ENCODE measurements at places on chromosomes 7 and 10.

DNA sequence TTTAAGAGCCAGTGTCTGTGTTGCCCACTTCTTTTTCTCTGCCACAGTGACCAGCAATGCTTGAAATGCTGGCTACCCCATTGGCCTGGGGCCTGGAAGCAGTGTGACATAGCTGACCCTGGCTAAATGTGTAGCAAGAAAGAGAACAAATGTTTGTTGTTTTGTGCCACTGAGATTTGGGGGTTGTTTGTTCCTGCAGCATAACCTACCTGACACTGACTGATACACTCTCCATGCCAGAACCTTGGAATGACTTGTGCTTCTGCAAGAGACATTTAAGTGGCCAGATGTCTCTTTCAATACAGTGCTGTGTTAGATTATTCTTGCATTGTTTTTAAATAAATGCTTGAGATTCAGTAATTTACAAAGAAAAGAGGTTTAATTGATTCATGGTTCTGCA, 411.5 kb downstream of the TYW1 start:
- no peak for DNase-seq

- no peak for DNase-seq
Observed at GRCh38 chr7:9498303-9498702, 1064.9 kb downstream of the NXPH1 start.

DNA sequence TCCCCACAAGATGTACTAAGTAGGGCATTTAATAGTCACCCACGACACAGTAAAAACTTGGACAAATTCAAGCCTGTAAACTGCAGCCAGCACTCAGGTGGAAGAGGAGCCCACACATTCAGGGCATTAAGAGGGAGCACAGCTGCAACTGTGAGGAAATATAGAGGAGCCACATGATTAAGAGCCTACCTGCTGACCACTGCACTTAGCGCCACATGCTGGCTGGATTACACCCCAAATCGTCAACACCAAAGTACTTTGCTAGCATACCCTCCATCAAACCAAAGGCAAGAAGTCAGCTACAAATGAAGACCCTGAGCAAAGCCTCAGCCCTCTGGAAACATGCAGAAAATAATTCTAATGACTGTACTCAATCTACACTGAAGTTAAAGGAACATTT, 322.3 kb upstream of the PLXDC2 start:
- no peak for DNase-seq

DNA sequence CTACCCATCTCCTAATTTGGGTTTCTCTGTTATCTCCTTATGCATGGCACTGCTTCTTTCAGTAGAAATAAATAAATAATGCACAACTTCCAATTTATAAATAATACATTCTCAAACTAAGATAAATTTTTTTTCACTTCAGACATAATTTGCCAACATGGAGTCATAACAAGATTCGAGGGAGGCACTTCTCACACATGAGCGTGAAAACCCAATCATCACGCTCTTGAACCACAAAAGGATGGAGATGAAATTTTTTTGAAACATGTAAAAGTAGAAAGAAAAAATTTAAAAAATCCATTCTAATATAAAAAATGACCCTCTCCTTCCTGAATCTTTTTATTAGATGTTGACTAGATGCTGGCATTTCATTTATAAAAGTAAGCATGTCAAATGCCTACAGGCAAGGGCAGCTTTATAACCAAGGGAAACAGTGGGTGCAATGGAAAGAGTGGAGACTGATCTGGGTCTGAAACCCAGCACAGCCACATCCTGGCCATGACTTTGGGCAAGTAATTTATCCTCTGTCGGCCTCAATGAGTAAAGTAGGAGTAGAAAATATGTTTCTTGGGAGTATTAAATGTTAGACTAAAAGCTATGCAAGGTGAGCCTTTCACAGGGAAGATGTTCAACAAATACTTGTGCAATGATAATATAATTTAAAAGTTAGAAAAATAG, 185.0 kb downstream of the STK31 start:
- no peak for DNase-seq

DNA sequence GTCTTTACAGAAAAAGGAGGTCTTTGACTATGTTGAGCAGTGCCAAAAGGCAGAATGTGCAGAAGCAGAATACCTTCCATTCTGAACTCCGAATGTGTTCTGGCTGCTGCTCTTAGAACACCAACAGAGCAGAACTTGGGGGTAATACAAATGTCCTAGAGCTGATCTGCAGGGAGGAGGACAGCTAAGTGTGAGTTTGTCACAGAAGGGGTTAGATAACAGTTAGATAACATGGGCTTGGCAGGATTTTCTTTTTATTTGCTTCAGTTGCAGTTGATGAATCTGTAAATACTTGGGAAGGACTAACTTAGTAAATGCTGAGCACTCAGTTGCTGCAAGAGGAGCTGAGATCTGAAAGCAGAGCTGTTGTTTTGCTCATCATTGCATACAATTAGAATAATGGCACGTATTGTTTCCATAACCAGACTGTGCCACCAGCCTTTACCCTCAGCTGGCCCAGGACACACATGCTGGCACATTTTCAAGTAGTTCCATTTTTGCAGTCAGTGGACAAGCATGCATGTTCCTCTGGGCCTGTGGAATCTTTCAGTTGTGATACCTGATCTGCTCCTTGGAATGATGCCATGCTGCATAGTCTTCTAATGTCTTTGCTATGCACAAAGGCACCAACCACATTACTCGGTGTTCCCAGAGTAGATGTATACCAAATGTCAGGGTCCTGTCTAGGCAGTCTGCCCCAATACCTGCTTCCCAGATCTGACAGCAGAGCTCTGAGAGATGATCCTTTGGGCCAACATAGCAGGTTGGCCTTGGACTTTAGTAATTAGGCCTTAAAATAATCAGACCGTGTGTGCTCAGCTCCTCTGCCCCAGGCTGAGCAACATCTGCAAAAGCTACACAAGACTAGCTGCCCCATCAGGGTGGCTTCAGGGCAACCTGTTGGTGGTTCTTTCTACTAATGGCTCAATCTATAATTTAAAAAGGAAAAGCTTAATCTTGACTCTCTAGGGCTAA, 55.7 kb downstream of the GSDME start:
- no peak for DNase-seq

DNA sequence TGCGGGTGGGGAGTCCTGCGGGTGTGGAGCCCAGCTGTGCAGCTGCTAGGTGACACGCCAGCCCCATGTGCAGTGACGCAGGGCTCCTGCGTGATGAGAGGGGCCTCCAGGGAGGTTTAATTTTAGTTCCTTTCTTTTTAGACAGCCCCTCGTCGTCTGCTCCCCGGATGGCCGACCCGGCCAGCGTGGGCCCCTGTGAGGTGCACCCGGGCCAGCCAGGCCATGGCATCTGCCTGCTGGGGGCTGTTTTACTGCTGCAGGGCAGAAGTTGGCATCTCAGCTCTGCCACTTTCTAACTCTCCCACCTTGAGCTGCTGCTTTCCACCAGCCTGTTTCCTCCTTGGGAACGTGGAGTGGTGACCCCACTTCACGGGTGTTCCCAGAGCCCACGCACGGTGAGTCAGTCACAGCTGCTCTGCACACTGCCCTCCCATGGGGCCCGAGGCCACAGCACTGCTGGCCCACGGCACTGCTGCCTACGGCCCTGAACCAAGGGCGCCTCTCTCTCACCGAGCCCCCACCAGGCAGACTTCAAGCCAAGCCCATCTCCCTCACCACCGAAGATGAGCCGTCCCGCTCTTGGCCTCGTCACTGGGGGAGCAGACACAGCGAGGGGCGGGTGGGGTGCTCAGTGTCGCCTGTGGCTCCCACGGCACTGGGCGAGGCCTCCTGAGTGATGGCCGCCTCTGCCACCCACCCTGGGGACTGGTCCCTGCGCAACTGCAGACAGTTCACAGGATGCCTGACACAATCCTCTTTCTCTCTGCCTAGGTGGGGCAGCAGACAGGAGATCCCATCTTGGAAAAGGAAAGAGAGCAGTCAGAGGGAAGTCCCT, 21.3 kb downstream of the CYP2W1 start:
- no peak for DNase-seq

DNA sequence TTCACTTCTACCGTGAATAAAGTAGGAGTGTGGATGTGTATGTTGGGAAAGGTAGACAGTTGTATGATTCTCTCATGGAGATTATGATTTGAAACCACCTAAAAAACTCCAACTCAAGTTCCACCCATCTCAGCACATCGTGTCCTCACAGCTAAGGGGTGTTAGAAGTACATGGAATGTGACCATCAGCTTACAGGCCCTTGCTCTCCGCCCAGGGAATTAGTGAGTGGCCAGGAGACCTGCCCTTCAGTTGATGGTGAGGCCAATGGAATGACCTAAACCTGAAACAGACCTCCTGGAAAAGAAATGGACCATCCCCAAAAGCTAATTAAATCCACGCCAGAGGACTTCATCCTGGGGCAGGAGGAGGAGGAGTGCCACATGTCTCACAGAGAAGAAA, 2.1 kb upstream of the WNT2 start:
- DNase-seq, result no peak

DNA sequence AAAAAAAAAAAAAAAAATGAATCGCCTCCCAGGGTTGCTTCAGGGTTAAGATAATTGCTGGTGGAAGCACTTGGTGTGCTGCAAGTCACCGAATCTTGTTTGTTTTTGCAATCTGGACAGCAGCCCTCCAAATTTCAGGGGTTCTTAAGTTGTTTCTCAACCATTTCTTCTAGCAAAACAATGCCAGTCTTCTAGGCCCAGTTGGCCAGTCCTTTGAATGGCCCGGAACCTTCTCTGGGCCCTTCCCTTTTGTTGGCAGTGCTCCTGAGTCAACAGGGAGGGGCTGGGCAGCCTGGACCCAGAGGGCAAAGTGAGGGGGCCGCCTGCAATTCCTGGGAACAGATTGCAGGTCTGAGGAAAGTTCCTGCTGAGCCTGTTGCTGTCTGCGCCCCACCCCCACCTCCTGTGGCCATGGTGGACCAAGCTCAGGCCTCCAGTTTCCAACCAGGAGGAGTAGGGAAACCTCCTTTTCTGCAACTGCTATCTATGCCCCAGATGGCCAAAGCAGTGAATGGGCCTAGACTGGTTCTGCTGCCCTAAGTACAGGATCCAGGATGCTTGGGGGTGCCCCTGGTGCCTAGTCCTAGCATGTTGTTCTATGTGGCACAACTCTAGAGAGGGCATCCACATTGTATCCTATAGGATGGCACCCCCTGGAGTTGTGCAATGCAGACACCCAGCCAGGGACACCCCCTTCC, 31.4 kb upstream of the PDCD4 start:
- DNase-seq, result no peak

- DNase-seq, result no peak
Observed at GRCh38 chr10:124065382-124066125, 27.8 kb downstream of the CHST15 start.

- DNase-seq, result no peak
Observed at GRCh38 chr7:50614721-50615518, 49.7 kb upstream of the DDC start.

DNA sequence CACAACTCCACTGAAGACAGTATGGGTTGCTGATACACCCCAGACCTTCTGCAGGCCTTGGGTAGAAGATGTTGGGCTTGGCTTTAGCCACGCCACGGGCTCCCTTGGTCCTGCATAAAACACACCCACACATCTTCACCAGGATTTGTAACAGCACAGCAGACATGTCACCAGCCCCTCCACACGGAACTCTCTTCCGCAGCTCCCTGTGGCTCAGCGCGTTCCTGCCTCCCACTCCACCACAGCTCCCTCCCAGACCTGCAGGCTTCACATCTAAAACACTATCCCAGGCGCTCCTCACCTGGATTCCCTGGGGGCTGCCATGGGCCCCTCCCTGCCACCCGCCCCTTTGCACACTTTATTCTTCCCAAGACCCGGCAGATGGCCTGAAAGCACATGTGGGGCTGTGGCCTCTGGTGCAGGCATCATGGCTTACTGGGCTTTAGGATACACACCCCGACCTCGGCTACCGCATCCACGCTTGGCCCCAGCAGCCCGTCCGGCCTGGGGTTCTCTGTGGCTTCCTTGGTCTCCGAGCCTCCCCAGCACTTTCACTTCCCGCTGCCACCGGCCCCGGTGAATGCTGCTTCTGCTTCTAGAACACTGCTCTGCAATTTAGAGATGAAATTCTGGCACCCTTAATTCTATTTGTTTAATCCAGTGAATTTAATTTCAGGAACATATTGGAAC, 432.9 kb downstream of the DNAJB6 start:
- DNase-seq, result no peak

- DNase-seq, result no peak
Observed at GRCh38 chr7:151732834-151733592, 143.9 kb downstream of the PRKAG2 start.

GRCh38 chr7:150867605-150868004, 15.3 kb downstream of the AOC1 start:
- DNase-seq, result no peak

DNA sequence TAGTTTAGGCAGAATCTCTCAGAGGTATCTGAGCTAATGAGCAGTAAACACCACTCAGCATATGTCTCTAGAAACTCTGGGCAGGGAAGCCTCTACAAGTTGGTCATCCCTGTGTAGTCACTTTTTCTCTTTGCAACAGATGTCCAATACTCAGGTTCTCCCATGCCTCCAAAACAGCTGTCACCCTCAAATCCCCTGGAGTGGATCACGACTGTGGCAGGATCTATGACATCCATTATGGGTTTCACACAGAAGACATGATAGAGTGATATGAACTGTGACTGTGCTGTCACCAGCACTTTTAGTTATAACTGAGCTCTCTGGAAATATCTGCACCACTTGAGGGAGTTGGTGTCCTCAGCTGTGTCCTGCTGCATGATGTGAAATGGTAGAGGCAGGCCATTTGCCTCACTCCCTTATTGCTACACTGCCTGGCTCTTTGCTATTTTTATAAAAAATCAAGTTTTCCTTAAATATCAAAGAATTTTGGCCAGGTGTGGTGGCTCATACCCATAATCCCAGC, 24.1 kb upstream of the ZNRF2 start:
- DNase-seq, result no peak

- DNase-seq, result no peak
Observed at GRCh38 chr7:98228801-98229200, 17.6 kb downstream of the BHLHA15 start.

GRCh38 chr7:132604121-132604520, 27.9 kb upstream of the PLXNA4 start:
- no peak for DNase-seq

DNA sequence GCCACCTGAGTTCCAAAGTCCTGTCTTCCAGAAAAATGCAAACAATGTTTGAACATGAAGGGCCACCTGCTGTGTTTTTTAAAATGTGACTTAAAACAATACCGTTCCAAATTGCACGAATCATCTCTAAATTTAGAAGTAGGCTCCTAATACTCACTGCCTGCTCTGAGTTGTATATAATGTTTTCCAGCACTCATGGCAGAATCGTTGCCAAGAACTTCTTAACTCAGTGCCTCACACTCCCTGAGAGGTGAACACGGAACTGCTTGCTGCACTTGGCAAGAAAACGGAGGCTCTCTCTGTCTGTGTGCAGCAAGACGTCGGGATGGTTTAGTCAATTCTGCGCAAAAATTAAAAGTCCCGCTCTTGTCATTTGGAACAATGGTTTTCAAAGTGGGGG, 757.3 kb upstream of the AUTS2 start:
- no peak for DNase-seq

- no peak for DNase-seq
Observed at GRCh38 chr10:69661414-69662172, 31.5 kb downstream of the FAM241B start.

DNA sequence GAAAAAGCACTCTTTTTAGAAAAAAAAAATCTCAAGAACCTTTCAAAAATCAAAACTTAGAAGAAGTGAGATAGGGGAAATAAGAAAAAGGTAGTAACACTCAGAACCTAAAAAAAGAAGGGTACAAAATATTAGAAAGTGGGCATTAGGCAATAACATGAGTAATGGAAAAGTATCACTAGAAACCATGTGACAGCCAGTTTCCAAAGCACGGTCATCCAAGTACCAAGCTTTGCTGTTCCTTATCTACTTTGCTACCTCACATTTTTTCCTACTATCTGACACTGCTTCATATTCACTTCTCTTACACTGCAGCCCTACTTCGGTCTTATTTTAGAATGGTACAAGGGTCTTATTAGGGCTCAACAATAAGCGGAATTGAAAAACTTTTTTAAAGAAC, 30.3 kb downstream of the IMMP2L start:
- DNase-seq, result no peak
